GM12878 (cell line): ENCODE measurements at places on chromosomes 7 and 10. TPM values are rescaled to one million over a fixed set of nuclear protein-coding genes. Genes with fewer than 3 reads are reported as not detected.
A peak's percentile ranks its signal among the peaks of the same experiment; 100 is the strongest.

Gene CABCOCO1
- not detected in 2 replicates for total RNA-seq

DNA sequence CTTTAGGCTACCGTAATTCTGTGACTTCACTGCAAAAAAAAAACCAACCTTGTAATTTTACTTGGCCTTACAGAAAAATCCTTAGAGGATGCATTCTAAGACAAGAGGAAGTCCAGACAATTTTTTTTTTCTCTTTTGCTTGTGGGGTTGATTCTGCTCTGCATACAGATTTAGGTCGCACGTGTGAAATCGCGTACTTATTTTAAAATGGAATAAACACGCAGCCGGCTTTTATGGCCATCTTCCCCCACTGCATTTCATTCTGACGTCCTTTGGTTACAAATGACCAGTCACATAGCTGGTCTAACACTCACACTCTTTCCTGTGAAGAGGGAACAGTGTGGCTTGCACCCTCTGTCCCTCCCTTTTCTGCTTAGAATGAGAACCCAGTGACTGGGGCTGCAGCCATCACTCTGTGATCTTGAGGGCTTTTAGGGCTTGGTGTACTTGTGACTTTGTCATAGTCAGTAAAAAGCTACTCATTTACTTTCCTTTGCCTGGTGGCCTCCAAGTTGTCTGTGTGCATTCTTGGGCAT, 63.6 kb upstream of the CARD11 start:
- no peaks in the 10 kb centered on the region for H3K4me1 ChIP-seq
- H3K36me3 ChIP-seq, result no peaks in the 10 kb centered on the region
- H3K4me3 ChIP-seq, result no peak overlapping the region
- H3K27me3 ChIP-seq, result no peaks in the 10 kb centered on the region

DNA sequence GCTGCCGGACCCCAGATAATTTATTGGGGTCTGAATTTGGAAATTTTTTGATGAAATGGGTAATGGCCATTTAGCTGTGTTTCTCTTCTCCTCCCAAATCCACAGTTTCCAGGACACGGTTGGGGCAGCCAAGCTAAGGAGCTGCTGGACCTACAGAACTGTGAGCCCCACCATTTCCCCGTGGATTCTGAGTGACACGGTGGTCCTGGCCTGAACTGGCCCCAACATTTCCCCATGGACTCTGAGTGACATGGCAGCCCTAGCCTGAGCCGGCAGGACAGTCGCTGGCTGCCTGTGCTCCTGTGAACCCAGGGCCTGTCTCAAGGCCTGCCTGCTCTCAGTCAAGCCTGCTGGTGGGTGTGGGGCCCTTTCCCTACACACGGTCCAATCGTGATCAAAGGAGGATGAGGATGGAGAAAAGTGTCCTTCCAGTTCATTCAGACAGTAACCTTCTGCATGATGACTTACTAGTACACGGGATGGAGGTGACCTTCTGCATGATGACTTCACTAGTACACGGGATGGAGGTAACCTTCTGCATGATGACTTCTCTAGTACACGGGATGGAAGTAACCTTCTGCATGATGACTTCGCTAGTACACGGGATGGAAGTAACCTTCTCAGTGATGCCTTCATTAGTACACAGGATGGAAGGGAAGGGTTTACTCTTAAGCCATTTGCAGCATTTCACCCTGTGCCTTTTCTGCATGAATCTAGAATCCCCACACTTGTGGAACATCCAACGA, 359.9 kb downstream of the GLRX3 start:
- H3K4me3 ChIP-seq, result no peak overlapping the region
- H3K27me3 ChIP-seq, result no peaks in the 10 kb centered on the region
- no peak overlapping the region for H3K27ac ChIP-seq

- no peak overlapping the region for H3K4me3 ChIP-seq
- no peak for DNase-seq
- H3K27ac ChIP-seq, result no peak overlapping the region
- H3K36me3 ChIP-seq, result no peaks in the 10 kb centered on the region
- no peaks in the 10 kb centered on the region for H3K4me1 ChIP-seq
These were observed 32.1 kb downstream of the MRPL32 start for GRCh38 chr7:42964293-42964692.

DNA sequence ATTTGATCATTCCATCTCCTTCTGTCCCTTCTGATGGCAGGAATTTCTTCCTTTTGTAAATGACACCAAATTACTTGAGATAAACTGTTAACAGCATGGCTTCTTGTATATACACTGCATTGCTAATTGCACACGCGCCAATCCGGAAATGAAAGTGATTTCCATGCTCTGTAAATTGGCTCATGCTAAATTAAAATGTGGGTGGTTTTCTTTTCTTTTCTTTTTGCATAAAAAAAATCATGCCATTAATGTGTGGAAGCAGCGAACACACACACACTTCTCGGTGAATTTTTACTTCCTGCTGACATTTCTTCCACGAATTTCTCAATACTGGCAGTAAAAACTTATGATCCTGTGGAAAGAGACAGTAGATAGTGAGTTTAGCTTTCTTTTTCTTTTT, 123.1 kb upstream of the CCDC6 start:
- no peaks in the 10 kb centered on the region for H3K27me3 ChIP-seq
- H3K27ac ChIP-seq, result no peak overlapping the region
- no peak for DNase-seq
- H3K4me1 ChIP-seq, result peaks cover 15% of the 10 kb centered on the region
- H3K36me3 ChIP-seq, result no peaks in the 10 kb centered on the region

DNA sequence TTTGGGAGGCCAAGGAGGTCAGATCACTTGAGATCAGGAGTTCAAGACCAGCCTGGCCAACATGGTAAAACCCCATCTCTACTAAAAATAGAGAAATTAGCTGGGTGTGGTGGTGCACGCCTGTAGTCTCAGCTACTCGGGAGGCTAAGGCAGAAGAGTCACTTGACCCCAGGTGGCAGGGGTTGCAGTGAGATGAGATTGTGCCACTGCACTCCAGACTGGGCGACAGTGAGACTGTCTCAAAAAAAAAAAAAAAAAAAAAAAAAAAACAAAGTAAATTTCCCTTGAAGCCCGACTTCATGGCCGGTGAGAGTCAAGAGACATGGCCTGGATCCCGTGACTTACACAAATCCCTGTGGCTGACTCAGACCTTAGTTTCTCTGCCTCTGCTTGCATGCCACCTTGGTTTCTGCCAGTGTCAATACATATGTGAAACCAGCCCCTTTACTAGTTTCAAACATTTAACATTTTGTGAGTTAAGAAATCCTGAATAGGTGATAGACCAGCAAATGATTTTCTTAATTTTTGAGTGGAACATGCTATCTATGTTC, 62.8 kb downstream of the ZEB1 start:
- H3K4me3 ChIP-seq, result no peak overlapping the region
- no peaks in the 10 kb centered on the region for H3K27me3 ChIP-seq
- peak; percentile 55 for DNase-seq
- peaks cover 19% of the 10 kb centered on the region for H3K4me1 ChIP-seq
- no peaks in the 10 kb centered on the region for H3K36me3 ChIP-seq

DNA sequence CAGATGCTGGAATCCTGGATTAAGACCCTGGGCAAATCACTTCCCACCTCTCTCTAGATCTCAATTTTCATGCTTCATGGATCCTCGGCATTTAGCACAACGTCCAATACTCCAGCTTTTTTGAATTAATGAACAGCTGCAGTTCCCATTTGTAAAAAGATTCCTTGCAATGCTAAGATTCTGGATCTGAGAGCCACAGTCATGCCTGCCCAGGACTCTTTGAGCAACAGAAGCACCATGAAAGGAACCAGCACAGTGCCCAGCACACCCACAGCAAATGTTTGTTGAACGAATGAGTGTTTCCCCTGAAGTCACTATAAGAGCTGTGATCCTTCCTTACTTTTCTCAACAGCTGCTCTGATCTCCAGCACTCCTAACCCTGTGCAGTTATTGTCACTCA, 20.8 kb upstream of the DDIT4 start:
- no peaks in the 10 kb centered on the region for H3K27me3 ChIP-seq
- H3K4me3 ChIP-seq, result no peak overlapping the region

Gene OPN4
- total RNA-seq, result not detected in 2 replicates

Gene VAX1
- not detected in 2 replicates for total RNA-seq

Gene TACC2
- 0.21 and 0.64 TPM in 2 replicates for total RNA-seq

Gene GIMAP4
- 0.54 and 1.0 TPM in 2 replicates for total RNA-seq

Gene BLNK
- 103 and 107 TPM in 2 replicates for total RNA-seq

GRCh38 chr10:5958077-5958476, 19.3 kb downstream of the IL15RA start:
- H3K4me3 ChIP-seq, result no peak overlapping the region
- H3K27me3 ChIP-seq, result no peaks in the 10 kb centered on the region
- H3K27ac ChIP-seq, result no peak overlapping the region
- H3K4me1 ChIP-seq, result no peaks in the 10 kb centered on the region
- H3K36me3 ChIP-seq, result peaks cover 16% of the 10 kb centered on the region

Gene MYL10
- not detected in 2 replicates for total RNA-seq

GRCh38 chr10:17199351-17199804, 2.1 kb downstream of the TRDMT1 start:
- no peak overlapping the region for H3K4me3 ChIP-seq
- H3K4me1 ChIP-seq, result no peaks in the 10 kb centered on the region
- no peaks in the 10 kb centered on the region for H3K27me3 ChIP-seq
- DNase-seq, result no peak

DNA sequence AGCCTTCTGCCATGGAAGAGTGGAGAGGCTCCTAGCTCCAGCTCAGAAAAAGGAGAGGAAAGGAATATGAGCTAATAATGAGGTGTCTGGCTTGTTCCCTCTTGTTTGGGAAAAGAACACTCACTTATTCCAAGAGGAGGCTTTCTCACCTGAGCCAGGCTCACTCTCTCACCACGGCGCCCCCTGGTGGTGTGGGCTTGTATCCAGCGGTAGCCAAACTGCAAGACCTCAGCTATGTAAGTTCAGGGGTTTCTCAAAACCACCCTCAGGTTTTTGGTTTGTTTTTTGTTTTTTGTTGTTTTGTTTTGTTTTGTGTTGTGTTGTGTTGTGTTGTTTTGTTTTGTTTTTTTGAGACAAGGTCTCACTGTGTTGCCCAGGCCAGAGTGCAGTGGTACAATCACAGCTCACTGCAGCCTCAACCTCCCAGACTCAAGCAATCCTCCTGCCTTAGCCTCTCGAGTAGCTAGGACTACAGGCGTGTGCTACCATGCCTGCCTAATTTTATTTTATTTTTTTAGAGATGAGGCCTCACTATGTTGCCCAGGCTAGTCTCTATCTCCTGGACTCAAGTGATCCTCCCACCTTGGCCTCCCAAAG, 124.0 kb downstream of the TMEM130 start:
- H3K36me3 ChIP-seq, result no peaks in the 10 kb centered on the region
- H3K4me1 ChIP-seq, result no peaks in the 10 kb centered on the region
- H3K27me3 ChIP-seq, result no peaks in the 10 kb centered on the region
- no peak overlapping the region for H3K27ac ChIP-seq
- no peak for DNase-seq
- H3K4me3 ChIP-seq, result no peak overlapping the region

DNA sequence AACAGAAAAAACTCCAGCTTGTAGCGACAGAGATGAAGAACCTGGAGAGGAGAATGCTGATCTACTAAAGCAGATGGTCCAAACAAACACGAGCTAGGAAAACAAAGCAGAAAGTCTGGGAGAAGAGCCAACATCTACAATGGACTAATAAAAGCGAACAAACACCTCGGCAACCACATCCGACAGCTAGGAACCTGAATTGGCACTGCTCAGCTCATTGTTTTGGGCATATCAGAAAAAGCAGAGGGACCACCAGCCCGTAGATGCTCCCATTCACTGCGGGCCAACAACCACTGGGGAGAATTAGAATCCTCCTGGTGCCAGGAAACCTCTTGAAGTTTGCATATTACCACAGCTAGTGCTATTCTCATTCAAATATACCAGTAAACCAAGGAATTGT, 204.7 kb downstream of the NXPH1 start:
- H3K4me3 ChIP-seq, result no peak overlapping the region
- no peak overlapping the region for H3K27ac ChIP-seq
- H3K4me1 ChIP-seq, result no peaks in the 10 kb centered on the region

DNA sequence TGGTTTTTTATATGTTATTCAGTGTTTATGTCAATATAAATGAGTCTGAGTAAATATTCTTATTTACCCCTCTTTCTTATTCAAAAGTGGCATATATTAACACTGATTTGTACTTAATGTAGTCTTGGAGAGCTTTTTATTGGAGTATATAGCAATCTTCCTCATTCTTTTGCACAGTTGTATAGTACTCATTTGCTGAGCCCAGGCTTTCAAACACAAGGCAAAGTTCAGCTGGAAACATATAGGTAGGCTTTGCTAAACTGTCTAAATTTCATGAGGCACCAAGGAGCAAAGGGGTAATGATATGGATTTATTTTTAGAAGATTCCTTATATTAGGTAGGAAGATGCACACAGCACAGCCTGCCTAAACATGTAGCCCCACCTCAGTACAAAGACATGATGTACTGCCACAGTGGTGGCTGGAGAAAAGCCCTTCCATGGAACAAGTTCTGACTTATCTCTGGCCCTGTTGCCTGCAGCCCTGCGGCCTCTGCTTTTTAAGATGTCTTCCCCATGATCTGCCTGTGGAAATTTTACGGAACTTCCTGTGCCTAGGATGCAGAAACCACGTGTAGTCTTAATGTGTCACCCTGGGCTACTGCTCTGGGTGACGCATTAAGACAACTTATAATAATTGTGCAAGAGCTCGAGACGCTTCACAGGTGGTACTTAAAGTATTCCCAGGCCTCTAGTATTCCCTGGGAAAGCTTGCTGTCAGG, 9.6 kb upstream of the PDCD4 start:
- H3K27ac ChIP-seq, result peak overlapping the region; percentile 98
- H3K27me3 ChIP-seq, result no peaks in the 10 kb centered on the region
- no peak for DNase-seq

DNA sequence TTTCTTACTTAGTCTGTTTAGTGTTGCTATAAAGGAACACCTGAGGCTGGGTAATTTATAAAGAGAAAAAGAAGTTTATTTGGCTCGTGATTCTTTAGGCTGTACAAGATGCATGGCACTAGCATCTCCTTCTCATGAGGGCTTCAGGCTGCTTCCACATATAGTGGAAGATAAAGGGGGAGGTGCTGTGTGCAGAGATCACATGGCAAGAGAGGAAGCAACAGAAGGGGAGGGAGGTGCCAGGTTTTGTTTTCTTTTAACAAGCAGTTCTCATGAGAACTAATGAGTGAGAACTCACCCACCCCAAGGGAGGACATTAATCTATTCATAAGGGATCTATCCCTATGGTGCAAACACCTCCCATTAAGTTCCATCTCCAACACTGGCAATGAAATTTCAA, 17.3 kb downstream of the CYP2E1 start:
- no peak overlapping the region for H3K27ac ChIP-seq
- no peak overlapping the region for H3K4me3 ChIP-seq

DNA sequence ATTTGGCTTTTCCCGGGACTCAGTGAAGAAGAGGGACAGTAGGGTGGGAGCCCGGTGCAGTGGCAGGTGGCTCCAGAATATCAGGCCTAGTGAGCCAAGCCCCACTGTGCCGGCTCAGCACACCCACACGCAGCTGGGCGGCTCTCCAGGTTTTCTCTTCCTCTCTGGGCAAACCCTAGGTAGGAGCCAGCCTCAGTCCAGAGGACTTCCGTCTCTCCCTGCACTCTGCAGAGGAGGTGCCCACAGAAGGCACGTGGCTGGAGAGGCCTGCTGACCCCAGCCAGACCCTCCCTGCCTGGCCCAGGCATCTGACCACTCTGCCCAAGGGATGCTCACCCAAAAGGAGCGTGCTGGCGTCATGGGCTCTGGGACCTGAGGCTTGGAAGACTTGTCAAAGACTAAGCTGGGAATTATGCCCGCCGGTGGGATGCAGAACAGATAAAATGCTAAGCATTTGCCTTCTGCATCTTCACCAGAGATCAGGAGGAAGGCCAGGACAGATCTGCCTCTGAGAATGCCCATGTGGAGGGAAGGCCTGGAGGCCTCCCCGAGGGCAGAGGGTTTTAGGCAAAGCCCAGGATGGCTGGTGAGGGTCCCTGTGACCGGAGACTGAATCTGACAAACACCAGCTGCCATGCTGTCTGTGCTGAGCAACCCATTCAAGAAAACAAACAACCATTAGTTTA, 40.2 kb downstream of the TCERG1L start:
- H3K27ac ChIP-seq, result no peak overlapping the region
- no peaks in the 10 kb centered on the region for H3K4me1 ChIP-seq
- no peaks in the 10 kb centered on the region for H3K36me3 ChIP-seq
